CD4-positive, alpha-beta T cell treated with Interleukin-12 subunit alpha and Interleukin-12 subunit beta, for 1 hour (primary cell): ENCODE measurements at places on chromosomes 6 and 20.

DNA sequence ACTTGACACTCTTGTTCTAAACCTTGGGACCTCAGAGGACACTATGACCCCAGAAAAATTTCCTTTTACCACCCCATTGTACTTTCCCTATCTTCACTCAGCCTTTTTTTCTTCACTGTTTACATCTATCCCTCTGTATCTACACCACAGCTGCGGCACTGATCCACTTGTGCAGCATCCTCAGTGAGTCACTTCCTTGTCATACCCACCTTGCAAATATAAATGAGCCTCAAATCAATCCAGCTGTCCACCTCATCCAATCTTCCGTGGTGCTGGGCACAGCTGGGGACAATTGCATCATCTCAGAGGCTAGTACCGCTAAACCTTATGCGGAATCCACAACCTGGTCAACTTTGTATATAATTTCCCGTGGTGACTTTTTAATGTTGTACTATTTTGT is 710.5 kb downstream of the QKI start:
- DNase-seq = no peak

DNA sequence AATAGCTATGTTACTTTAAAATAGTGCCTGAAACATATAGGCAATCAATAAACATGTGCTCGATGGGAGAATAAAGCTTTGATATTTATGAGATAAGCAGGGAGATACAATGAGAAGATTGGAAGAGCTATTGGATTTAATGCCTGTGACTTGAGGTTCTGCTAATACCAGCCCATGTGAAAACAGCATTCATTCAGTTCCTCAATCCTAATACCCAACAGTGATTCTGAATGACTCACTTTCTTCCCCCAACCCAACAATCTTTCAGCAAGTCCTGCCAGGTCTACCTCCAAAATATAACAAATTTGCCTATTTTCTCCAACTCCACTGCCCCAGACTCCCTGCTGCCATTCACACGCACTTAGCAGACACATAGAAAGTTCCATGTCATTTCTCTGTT is 26.6 kb upstream of the KLHL31 start:
- no peak for DNase-seq

DNA sequence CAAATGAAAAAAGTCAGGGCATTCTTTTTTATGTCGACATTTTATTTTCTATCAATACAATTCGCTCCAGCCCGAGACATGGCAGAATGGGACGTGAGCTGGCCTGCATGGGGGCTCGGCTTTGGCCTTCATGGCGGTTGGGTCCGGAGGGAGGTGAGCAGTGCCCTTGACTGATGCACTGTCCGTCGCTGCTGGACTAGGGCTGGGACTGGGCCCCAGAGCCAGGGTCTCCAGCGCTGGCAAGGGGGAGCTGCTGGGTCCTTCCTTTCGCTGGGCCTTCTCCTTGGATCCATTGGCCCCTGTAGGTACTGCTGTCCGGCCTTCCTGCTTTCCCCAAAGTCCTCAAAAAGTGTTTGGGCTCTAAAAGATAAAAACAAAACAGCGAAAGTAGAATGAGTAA is 124.6 kb downstream of the EDN3 start:
- no peak for DNase-seq

- no peak for DNase-seq
These were observed 101.0 kb downstream of the LCA5 start for GRCh38 chr6:79436241-79436640.

DNA sequence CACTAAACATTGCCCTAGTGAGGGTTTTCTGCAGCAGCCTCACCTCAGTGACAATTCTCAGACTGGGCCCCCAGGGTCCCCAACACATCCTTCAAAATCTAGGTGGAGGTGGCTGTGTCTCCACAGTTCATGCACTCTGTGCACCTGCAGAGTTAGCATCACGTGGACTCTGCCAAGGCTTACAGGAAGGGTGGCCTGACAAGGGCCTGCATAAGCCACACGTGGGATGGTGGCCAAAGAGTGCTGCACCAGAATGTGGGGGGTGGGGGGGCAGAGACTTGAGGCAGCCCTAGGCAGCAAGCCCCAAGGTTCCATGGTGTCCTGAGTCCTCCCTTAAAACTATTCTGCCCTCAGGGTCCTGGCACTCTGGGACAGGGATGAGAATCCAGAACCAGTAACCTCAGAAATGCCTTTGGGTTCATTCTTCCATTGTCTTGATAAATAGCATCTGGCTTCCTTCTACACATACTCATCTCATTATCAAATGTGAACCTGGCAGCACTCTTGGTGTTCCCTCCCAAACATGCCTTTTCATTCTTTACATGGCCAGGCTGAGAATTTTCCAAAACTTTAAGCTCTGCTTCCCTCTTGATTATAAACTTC is 1.6 kb upstream of the SERPINB1 start:
- no peak for DNase-seq

DNA sequence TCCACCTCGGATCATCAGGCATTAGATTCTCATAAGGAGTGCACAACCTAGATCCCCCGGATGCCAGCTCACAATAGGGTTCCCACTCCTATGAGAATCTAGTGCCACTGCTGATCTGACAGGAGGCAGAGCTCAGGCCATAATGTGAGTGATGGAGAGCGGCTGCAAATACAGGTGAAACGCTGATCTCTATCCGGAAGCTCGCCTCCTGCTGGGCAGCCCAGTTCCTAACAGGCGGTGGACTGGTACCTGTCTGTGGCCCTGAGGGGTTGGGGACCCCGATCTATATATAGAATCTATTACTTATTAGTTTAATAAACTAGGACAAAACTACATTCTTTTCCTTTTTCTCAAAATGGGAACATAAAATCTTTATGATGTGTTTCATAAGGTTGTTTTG is 741.9 kb downstream of the RFPL4B start:
- no peak for DNase-seq

GRCh38 chr20:10077081-10077471 is 42.3 kb downstream of the ANKEF1 start:
- no peak for DNase-seq

GRCh38 chr20:49447946-49448809 is 34.3 kb downstream of the KCNB1 start:
- no peak for DNase-seq

GRCh38 chr20:52652271-52652670 is 319.9 kb upstream of the TSHZ2 start:
- DNase-seq = no peak

DNA sequence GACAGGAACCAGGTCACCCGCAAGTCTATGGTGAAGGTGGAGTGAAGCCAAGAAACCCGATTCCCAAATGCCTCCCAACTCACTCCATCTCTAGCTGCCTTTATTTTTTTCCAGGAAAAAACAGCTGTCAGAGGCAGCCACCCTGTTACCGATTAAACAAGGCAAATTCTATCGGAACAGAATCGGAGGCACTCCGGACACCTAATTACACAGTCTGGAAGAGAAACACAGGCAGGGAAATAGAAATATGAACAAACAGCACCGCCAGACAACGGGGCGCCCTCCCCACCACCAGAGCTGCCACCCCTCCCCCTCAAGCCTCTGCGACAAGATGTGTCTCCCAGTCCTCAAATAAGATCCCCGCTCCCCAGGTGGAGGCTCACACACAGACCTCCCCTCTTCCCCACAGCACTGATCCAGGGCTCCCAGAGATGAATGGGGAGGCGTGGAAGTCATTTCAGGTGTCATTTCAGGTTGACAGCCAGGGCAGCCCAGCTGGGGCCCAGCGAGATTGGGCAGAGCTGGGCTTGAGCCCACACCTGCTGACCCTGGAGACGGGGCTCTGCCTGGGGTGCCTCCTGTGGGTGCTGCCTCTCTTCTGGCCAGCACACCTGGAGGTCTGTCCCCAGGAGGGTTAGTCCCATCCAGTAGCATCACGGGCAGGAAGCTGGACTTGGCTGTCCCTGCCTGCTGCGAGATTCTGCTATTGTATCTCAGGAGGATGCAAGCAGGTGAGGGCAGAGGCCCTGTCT is 19.8 kb upstream of the VSTM2L start:
- DNase-seq = no peak

- no peak for DNase-seq
These were observed 347.5 kb downstream of the CDH4 start for GRCh38 chr20:61599541-61599992.

DNA sequence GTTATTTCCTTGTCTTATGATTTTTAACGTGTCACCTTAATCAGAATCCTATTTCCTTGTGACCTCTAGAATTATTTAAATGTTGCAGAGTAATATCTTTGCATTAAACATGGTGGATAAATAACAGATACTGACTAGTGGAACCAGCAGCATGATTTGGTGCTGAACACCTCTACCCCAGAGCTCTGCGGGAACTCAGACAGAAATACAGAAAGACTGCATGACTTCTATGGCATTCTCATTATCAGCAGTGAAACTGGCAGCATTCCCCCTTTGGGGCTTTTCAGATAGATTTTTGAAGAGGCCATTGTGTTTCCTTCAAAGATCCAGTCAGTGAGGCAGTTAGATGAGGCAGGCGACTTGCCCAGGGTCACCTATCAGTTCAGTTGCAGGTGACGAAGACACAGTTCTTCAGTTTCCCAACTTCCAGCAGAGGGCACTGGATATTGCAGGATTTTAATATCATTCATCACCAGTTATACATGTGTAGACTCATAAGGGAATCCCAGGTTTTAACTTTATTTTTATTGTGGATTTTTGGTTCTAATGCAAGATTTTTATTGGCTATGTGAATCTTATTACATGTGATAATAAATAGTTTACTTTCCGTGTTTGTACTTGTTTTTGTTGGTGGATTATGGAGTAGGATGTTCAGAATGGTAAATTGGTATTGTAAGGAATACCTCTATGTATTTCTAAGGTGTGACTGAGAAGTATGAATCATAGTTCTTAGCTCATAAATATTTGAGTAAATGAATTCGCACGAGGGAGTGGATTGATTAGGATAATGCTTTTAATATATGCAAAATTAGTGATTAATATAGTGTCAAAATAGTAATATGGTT is 81.3 kb downstream of the AFDN start:
- DNase-seq = no peak

- DNase-seq = no peak
These were observed 184.5 kb downstream of the COL21A1 start for GRCh38 chr6:56062836-56063235.

GRCh38 chr6:88840796-88841539 is 122.5 kb downstream of the RNGTT start:
- no peak for DNase-seq

DNA sequence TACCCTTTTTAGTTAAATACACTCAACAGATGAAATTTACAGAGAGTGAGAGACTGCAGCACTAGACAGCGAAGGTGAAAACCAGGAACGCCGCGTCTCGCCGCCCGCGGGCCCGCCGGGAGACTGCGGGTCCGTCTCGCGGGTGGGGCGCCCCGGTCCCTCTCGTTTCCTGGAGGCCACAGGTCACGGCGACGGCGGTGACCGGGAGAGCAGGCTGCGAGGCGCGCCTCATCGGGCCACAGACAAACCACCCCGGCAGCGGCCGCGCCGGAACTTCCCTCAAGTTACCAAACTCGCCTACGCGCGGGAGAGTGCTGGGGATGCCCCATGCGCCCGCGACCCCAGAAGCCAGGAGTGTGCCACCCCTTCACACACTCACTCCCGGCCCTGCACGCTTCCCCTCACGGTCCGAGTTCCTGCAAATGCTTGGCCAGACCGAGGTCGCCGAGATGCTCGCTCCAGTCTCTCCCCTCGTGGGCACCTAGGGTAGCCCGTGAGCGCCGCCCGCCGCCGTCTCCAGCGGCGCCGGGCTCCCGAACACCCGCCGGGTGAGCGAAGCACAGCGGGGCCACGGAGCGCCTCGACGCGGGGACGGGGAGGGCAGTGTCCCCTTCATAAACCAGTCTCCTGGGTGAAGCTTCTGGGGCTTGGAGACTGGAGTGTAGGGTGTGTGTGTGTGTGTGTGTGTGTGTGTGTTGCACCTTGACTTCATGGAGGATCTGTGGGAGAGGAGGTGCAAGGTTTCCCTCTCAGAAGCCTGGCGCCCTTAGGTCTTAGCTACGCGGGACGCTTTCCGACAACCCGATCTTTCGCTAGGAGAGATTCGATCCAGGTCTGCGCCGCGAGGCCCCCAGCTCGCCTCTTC is 1.4 kb downstream of the BACH2 start:
- DNase-seq = peak; percentile 69

- DNase-seq = no peak
These were observed 20.3 kb downstream of the RIN2 start for GRCh38 chr20:19778404-19778803.

DNA sequence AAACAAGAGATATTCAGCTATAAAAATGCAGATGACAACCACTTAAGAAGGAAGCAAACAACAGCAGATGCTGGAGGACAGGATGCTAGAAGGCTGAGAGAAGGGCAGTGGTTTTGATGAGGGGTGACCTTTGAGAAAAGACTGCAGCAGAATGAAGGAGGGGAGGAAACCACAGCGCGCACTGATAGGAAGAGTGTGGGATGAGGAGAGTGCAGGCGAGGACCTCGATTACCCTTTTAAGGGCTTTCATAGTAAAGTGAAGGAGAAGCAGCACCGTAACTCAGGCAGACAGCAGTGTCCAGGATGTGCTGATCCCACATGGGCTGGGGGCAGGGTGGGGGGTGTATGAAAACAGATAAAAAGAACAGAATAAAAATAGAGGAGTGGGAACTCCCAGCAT is 19.2 kb downstream of the ZBTB2 start:
- DNase-seq = peak; percentile 20

GRCh38 chr6:161543684-161544309 is 269.9 kb upstream of the AGPAT4 start:
- no peak for DNase-seq

DNA sequence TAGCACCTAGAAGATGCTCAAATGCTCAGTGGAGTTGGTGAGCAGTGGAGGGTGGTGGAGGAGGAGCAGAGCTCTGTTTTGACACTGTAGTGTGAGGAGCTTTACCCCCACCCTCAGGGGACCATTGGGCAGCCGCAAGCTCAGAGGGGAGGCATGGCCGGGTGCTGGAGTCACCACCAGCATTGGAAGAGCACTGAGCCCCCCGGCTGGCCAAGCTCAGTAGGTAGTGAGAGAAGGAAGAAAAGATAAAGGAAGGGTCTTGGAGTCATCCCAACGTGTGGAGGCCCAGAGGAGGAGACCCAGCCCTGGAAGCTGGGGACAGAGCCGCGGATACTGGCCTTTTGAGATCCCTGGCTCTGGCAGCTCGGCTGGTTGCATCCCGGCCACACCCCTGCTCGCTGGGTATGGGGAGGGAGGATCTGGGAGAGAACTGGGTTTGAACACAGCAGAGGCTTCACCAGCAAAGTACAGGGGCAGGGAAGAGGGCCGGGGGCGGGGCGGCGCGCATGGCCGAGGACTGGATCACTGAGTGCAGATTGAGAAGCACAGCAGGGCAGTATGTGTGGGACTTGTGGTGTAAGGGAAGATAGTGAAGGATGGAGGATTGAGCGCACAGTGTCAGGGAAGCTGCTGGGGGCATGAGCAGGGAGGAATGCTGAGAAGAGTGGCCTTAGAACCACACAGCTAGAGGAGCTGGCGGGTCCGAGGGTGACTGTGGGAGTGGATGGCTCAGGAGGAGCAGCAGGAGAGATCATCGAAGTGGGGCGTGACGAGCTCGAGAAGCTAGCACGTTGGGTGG is 24.4 kb downstream of the SYNDIG1 start:
- no peak for DNase-seq

DNA sequence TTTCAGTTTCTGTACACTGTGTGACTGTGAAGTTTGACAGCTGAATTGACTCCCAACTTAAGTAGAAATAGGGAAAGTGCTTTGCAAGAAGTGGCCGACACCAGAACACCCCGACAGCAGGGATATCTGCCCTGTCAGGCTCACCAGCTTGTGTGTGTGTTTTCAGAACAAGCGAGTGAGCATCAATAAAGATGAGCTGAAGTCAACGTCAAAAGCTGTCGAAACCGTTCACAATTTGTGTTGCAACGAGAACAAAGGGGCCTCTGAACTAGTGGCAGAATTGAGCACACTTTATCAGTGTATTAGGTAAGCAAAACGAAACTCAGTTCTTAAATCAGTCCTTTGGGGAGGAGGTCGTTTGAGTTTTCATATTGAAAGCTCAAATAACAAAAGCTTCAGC is 10.7 kb downstream of the NELFCD start:
- DNase-seq = no peak
